Putamen (tissue), 1 donor: ENCODE measurements at places on chromosomes 16 and 17.

DNA sequence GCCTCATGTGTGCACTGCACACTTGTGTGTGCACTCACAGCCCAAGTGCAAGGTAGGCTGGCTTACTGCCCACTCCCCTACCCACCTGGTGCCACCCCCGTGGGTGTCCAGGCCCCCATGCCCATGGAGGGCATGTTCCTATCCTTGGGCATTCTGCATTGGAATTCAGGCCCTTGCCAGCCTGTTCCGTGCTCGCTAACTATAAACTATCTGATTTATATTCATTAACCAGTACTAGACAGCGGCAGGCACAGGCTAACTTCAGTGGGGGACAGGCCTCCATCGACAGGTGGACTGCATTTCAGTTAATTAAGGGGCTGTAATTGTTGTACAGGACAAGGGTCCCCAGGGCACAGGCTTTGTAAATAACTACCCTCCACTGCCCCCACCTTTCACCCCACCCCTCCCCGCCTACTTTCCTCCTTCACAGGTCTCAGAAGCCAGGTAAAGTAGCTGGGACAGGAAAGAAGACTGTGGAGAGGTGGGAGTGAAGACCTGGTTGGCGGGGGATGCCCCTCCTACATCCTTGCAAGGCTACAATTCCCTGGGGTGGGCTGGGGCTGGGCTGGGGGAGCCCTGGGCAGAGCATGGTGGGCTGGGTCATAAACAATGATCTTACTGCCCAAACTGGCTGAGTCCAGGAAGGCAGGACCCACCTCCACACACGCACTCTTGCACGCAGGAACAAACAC is 119.0 kb upstream of the LHX1 start:
- DNase-seq, result no peak

GRCh38 chr17:55652114-55652823 is 70.4 kb downstream of the TMEM100 start:
- no peak for DNase-seq

GRCh38 chr17:79533116-79533515 is 77.7 kb downstream of the RBFOX3 start:
- no peak for DNase-seq

- DNase-seq, result peak; percentile 97
Measured at GRCh38 chr17:78458736-78459335, 80.4 kb downstream of the PGS1 start.

DNA sequence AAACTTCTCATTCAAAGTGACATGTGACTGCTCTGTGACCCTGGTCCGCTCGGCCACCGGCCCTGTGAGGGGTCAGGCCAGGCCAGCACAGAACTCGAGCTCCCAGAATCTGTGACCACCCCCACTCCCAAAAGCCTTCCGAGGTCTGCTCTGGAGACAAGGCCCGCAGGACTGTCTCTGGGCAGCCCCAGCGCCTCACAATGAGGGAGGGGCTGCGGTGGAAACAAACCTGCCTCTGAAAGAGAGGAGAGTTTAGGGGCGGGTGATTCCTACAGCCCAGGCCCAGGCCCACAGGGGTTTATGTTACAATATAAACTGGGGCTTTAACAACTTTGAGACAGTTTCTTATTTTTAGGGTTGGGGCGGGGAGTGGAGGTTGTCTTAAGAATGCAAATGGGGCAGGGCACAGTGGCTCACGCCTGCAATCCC is 19.9 kb downstream of the IGFBP4 start:
- DNase-seq, result no peak

- DNase-seq, result no peak
Measured at GRCh38 chr17:73585583-73585982, 58.7 kb downstream of the SDK2 start.
